NCI-H748 treated with DMSO at 0.1 percent for 48 hours (cell line): ENCODE measurements at places on chromosomes 1 and 21.

DNA sequence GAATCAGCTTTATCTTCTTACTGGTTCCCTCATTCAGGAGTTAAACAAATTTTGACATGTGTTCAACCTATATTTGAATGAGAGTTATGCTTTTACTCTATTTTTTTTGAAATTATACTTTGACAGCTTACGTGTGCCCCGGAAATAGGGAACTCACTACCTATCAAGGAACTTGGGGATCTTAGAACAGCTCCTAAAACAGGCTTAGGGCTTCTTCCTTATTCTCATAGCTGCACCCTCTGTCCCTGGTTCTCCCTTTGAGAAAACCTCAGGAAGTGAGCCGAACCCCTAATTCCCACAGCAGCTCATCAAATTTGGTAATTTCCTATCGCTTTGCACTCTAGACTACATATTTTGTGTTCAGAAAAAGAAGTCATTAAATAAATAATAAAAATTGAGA, 81.2 kb upstream of the RUNX3 start:
- no peak for DNase-seq

- DNase-seq = no peak
These were observed 14.7 kb downstream of the CACHD1 start for GRCh38 chr1:64484651-64485050.

DNA sequence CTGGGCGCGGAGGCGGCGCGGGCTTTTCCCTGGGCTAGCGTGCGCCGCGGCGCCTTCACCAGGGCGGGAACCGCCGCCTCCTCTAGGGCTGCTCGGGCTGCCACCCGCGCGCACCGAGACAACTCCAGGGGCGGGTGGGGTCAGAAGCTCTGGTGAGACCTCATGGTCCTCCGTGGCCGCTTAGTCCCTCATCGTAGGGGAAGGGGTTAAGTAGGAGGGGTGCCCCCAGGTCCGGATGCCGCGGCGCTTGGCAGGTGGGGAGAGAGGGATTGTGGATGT, 559 bp downstream of the SERTAD4 start:
- DNase-seq = no peak

DNA sequence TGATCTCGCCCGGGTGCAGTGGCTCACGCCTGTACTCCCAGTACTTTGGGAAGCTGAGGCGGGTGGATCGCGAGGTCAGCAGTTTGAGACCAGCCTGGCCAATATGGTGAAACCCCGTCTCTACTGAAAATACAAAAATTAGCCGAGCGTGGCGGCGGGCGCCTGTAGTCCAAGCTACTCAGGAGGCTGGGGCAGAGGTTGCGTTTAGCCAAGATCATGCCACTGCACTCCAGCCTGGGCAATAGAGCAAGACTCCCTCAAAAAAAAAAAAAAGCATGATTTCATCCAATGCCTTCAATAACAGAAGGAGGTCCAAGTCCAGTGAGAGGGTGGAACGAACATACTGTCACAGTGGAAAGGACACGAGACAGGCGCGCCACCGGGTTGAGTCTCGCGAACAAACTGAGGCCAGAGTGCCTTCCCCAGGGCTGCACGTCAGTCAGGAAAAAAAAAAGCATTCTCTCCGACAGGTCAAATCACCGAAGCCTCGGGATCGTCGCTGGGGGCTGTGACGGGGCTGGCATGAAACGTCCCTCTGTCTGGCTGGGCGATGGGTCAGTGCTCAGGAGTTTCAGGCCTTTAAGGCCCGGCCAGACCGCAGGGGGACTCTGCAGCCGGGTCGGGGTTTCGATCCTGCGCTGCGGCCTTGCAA, 8.4 kb upstream of the CROCC start:
- no peak for DNase-seq

DNA sequence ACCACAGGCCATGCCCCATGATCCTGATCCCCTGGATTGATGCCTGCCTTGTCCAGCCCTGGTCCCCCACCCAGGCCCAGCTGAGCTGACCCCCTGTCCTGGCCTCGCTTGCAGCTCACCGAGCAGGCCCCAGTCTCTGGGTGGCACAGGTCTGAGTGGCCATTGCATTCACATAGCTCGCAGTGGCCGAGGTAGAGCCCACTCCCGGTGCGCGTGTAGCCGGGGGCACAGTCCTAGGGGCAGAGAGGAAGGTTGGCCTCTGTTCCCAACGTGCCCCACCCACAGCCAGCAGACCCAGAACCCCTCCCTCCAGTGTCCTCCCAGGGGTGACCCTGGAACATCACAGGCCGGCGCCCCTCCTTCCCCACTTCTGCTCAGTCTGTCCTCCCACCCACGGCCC, 51.9 kb downstream of the LDLRAD2 start:
- no peak for DNase-seq

GRCh38 chr1:53543130-53543777, 84.1 kb downstream of the DMRTB1 start:
- DNase-seq = no peak
